ENCODE measurements at places on chromosomes 7 and 10.

- no peak for DNase-seq
These were observed 92.7 kb upstream of the SAMD8 start for GRCh38 chr10:75018686-75019307.

DNA sequence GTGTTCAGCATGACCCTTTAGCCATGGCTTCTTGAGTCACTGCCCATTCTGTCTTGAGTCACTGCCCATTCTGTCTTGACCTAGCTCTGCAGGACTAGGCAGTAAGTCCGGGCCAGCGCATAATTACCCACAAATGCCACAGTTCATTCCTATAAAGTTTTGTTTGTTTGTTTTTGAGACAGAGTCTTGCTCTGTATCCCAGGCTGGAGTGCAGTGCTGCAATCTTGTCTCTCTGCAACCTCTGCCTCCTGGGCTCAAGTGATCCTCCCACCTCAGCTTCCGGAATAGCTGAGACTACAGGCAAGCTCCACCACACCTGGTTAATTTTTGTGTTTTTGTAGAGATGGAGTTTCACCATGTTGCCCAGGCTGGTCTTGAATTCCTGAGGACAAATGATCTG, 32.7 kb upstream of the TARP start:
- no peak for DNase-seq

DNA sequence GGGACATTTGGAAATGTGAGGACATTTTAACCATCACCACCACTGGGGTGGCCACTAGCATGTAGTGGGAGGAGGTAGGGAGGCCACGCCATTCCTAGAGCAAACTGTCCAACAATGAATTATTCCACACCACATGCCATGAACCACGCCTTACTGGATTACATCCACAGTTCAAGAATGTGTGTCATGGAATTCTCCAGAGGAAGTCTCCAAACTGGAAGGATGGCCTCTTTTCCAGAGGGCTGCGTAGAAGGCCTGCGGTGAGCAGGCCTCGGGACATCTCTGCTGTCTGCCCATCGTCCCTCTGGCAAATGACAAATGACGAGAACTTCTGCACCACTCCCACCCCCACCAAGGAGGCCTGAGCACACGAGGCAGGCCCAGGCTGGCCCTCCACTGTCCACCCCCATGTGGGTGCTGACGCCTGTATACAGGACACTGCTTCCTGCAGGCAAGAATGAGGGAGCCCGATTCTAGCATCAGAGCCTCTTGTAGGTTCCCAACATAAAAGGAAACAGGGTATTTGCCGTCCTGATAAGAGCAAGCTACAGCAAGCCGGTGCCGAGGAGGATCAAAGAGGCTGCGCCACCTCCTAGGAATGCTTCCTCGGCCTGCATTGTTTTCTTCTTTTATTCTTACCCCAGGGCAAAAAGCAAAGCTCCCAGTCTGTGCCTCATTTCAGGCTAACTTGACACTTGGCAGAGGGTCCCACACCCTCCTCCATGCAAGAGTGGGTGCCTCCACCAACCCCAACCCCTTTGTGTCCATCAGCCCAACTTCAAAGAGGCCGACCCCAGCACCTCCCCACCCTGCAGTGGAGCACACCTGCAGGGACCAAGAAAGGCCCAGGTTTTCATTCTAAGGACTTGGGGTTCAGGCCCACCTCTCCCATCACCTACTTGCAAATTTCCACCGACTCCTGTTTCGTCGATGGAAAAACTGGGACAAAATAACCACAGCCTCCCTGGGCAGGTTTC, 23.9 kb downstream of the TNS3 start:
- no peak for DNase-seq

GRCh38 chr7:3215624-3216585, 85.1 kb upstream of the SDK1 start:
- no peak for DNase-seq

- no peak for DNase-seq
These were observed 111.0 kb downstream of the LRRTM3 start for GRCh38 chr10:67036808-67037207.

DNA sequence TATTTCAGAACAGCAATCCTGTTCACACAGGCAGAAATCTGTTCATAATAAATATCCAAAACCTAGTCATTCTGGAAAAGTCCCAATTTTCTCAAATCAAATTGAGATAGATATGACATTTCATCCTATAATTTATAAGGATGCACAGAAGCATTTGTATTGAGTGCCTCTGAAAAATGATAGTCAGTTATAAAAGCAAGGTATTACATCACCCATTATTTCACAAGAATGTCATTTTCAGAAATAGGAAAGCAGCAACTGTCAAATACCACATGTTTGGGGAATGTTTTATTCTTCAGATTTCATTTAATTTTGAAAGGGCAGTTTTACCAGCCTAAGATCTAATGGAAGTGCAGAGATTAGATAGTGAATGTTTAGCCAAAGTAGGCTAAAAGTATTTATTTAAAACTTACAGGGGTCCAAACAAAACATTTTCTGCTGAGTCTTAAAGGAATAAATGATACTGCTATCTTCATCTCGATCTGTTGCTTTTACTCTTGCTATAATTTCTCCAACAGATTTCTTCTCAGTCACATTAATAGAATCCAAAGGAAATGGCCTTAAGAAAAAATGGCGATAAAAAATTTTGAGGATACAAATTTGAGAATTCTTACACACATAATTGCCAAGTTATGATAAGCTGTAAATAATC, 185.8 kb downstream of the HGF start:
- no peak for DNase-seq

DNA sequence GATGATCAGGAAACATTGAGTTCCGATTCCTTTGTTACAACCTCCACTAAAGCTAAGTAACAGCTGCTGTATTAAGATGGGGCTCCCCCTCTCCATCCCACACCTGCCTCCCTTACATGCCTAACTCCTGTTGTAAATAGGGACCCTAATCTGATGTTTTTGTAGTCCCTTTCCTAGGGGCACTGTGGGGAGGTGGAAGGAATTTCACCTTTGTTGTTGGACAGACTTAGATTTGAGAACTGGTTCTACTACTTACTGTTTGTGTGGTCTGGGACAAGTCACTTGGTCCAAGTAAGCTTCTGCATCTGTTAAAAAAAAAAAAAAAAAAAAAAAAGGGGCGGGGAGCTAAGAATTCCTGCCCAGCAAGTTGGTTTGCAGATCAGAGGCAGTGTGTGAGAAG, 42.6 kb downstream of the KIAA1217 start:
- DNase-seq, result no peak

Data from activated CD4-positive, alpha-beta T cell treated with anti-CD3 and anti-CD28 coated beads, Interleukin-2, Interleukin-4, amounts not matched to agents 100 ng/mL and 50 ng/mL, durations not matched to agents 16 hours and 8 hours (primary cell).